Iris pigment epithelial cell (primary cell): ENCODE measurements at places on chromosomes 7 and 10.

GRCh38 chr10:33790521-33791271 lies 456.2 kb upstream of the NRP1 start:
- DNase-seq = peak; percentile 9

GRCh38 chr7:104264285-104264684 lies 56.5 kb upstream of the ORC5 start:
- DNase-seq = peak; percentile 54

GRCh38 chr7:50228148-50228547 lies 76.4 kb upstream of the IKZF1 start:
- DNase-seq = no peak

GRCh38 chr7:105972276-105972675 lies 9.2 kb downstream of the CDHR3 start:
- no peak for DNase-seq
